ENCODE measurements at places on chromosomes 13 and 19.

DNA sequence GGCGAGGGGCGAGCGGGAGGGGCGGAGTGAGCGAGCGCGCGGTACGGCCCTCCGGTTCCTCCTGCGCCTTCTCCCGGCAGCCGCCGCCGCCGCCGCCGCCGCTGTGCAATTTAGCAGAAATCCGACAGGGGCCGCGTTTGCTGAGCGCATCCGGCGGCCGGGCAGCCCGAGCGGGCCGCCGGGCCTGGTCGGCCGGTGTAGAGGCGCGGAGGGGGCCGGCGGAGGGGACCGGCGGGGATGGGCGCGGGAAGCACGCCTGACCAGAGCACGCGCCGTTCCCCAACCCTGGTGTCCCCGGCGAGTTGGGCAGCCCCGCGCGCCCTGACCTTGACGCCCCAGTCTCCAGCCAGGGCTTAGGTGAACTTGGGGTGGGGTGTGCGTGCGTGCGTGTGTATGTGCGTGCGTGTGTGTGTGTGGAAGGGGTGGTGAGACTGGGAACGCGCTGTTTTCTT, 144.5 kb upstream of the ZNF536 start:
- DNase-seq: peak; percentile 77

DNA sequence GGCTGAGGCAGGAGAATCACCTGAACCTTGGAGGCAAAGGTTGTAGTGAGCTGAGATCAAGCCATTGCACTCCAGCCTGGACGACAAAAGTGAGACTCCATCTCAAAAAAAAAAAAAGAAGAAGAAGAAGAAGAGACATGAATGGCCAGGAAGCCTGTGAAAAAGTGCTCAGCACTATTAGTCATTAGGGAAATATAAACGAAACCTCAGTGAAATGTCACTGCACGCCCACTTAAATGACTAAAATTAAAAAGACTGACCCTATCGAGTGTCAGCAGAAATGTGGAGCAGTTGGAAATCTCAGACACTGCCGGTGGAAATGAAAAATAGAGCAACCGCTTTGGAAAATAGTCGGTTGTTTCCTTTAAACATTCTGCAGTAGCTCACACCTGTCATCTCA, 5.5 kb upstream of the TYROBP start:
- DNase-seq: no peak

DNA sequence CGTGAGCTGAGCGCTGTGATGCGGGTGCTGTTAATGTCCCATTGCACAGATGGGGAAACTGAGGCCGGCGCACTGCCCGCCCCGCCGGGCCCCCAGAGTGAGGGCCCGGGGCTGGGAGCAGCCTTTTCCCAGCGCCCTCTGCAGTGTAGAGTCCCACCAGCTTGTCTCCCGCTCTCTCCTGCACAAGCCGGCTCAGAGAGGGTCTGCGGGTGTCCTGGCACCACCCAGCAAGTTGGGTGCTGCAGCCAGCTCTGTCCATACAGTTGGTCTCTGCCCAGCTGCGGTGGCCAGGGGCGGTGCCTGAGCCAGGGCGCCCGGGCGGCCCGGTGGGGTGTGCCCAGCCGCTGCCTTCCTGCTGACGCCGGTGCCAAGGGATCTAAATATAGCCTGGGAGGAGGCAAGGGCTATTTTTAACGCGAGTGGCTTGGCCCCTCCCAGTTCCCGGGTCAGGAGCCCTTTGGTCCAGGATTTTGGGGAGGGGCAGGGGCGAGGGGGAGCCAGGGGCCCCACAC, 19.3 kb downstream of the GADD45B start:
- DNase-seq: peak; percentile 68

- no peak for DNase-seq
These were observed 233.8 kb upstream of the PRR20A start for GRCh38 chr13:56906909-56907308.

- peak; percentile 92 for DNase-seq
These were observed 19.7 kb upstream of the EDDM13 start for GRCh38 chr19:56252699-56253422.

- DNase-seq: no peak
These were observed 7.9 kb upstream of the HSH2D start for GRCh38 chr19:16135430-16136127.

GRCh38 chr13:86174622-86175021, 375.4 kb upstream of the SLITRK6 start:
- no peak for DNase-seq

DNA sequence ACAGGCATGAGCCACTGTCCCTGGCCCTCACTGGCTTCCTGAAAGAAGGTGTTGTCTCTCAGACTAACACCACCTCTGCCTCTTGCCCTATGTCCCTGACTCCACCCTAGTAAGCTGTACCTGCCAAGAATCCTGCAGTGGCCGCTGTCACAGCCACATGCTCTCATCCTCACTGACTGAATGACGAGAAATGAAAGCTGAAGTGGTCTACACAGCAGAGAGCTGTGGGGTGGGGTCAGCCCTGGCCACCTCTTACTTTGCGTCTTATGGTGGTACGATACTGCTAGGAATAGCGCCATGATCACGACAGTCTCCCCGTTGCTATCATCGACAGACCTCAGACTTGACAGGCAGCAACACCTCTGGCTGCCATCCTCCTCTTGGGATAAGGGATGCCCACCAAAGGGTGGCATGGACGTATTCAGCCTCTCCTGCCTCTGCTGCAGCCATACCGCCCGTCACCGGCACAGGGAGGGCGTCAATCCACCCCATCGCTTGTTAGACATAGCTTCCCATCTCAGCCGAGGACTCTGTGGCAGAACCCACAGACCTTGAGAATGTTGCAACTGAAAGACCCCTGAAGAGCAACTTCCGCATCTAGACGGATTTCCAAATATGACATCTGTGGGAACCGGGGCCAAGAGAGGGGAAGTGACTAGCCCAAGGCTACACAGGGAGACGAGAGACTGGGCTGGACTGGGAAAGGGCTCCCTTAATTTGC, 809 bp downstream of the MYO1F start:
- DNase-seq: peak; percentile 91

- DNase-seq: no peak
These were observed 40.2 kb upstream of the GPR183 start for GRCh38 chr13:99347335-99347878.

- peak; percentile 38 for DNase-seq
These were observed at the start of gene C3 for GRCh38 chr19:6720369-6721137. Gene C3, minus strand, starts transcription at chr19:6720650. Its CDS starts 61 bp downstream, at chr19:6720589.

- peak; percentile 85 for DNase-seq
These were observed 64.4 kb upstream of the NPAS1 start for GRCh38 chr19:46954993-46955812.

DNA sequence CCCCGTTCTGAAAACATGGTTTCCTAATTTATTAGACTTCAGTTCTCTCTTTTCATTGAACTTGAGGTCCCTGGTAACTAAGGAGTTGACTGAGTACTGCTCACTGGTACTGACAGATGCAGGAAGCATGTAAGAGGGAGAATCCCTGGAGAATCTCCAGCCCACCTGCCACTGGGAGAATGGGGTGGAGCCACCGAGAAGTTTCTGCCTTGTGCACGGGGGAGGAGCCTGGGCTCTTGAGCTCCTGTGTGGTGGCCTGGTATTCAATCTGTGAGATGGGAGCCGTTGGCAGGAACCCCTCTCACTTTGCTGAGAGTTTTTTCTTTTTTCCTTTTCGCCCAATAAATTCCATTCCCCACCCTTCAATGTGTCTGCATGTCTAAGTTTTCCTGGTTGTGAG, 13.2 kb upstream of the AKAP11 start:
- no peak for DNase-seq

GRCh38 chr19:18179957-18180356, 6.3 kb downstream of the IFI30 start:
- DNase-seq: peak; percentile 35

GRCh38 chr19:32563761-32564160, 17.2 kb upstream of the PDCD5 start:
- no peak for DNase-seq

- no peak for DNase-seq
These were observed 1893.0 kb upstream of the PCDH20 start for GRCh38 chr13:63308549-63309165.

GRCh38 chr19:41932259-41932719, 4.0 kb upstream of the ERFL start:
- DNase-seq: no peak

- DNase-seq: no peak
These were observed 649.6 kb upstream of the ATXN8OS start for GRCh38 chr13:69458013-69458412.

- no peak for DNase-seq
These were observed 919.0 kb downstream of the EFNB2 start for GRCh38 chr13:105616333-105617075.

- no peak for DNase-seq
These were observed 34.5 kb upstream of the ARHGEF7 start for GRCh38 chr13:111080642-111081041.

GRCh38 chr19:16867211-16867610, 21.6 kb upstream of the F2RL3 start:
- no peak for DNase-seq

DNA sequence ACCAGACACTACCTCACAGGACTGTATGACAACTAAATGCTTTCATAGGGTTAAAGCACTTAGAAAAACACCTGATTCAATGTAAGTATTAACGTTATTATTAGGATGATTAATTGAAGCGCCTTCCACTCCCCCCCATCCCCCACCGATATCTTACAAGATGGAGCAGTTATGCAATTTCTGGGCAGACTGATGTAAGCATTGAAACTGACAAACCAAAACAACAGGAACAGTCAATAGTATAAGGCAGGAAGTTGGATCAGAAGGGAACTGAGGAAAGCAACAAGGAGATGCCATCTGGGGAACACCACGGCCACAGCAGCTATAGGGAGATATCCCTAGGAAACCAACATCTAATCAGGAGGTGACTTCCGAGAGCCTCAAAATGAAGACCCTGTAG, 3.8 kb downstream of the LCP1 start:
- DNase-seq: peak; percentile 65

- DNase-seq: no peak
These were observed 68.9 kb downstream of the CRYL1 start for GRCh38 chr13:20456737-20457136.

GRCh38 chr19:55158848-55159749, 1.6 kb upstream of the TNNI3 start:
- peak; percentile 94 for DNase-seq

All from hematopoietic multipotent progenitor cell treated with erythropoietin and hydrocortisone succinate and interleukin-3 and kit ligand, for 4 days (in vitro differentiated cells).